ENCODE measurements at places on chromosomes 7 and 10.

DNA sequence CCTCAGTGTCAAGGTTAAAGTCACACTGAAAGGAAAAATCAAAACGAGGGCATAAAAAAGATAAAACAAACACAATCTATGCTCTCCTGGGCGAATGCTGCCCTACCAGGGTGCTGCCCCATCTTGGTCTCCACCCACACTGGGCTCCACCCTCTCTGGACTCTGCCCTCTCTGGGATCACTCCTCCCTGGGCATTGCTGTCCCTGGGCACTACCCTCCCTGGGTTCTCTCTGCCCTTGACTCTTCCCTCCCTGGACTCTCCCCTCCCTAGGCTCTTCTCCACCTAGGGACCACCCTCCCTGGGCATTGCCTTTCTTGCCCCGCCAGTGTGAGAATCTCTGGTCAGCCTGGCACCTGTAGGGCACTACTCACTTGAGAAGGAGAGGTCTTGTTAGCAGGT, 8.6 kb downstream of the GDF2 start:
- DNase-seq = no peak

DNA sequence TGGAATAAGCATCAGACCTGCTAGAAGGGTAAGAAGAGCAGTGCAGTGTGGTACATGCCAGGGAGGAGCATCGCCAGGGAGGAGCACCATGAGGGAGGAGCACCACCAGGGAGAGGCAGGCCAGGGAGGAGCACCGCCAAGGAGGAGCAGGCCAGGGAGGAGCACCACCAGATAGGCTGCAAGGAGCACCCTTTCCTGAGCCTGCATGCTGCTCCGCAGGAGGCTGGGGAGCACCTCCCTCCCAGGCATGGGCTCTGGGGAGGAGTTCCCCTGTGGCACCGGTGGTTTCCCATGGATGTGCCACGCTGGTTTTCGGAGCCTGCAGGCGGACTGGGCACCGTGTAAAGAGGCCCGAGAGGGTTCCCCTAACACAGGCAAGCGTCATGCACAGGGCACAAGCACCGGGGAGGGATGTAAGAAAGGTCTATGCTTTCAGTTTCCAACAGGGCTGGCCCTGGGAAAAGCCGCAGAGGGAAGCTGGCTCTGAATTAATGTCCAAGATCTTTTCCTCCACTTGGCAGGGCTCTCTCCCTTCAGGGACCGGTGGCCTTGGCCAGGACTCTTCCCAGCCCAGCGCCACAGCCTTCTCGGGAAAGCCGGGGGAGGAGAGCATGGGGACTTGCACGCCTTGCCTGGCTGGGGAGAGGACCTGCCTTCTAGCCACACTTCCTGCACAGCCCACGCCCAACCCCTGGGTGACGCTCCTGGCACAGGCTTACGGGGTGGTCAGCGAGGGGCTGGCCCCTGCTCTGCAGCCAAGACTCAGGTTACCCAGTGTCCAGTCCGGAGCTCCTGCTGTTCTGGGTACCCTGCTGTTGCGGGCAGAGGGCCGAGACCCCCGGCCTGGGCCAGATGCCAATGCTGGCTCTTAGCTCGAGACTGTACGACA, 11.5 kb upstream of the GPER1 start:
- no peak for DNase-seq

DNA sequence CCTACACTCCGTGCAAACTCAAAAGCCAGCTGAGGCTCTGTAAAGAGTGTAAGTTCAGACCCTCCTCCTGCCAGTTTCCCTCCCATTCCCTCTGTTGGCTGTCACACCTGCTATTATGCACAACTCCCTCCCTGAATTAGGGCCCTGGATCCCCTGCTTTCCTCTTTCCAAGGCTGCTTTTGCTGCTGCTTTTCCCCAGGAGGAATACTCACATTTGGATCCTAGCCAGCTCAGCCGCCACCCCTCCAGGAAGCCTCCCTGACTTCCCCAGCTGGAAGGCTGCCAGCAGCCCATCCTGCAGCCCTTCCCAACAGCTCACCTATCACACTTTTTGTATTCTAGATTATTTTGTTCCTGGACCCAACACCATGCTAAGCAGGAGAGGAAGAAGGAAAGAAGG, 40.9 kb upstream of the WDR11 start:
- no peak for DNase-seq

DNA sequence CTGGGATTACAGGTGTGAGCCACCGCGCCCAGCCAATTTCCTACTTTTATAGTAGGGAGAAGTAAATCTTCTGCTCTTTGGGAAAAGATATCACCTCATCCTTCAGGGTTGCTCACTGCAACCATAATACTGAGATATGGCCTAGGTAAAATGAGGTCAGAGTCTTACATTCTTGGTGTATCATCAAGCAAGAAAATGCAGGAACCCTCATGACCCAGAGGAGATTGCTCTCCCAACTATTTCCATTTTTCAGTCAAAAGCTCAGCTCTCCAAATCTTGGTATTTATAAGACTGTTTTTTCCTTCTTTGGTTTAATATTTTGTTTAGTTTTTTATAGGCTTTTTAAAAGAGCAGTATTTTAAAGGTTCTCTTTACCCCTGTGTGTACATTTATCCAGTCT, 20.9 kb upstream of the PHYHIPL start:
- no peak for DNase-seq

GRCh38 chr10:79502561-79503309, 9.6 kb upstream of the EIF5AL1 start:
- DNase-seq = no peak

- DNase-seq = no peak
These were observed 56.0 kb downstream of the ATOH7 start for GRCh38 chr10:68175949-68176348.

GRCh38 chr7:93765475-93765874, 125.1 kb downstream of the TFPI2 start:
- no peak for DNase-seq

DNA sequence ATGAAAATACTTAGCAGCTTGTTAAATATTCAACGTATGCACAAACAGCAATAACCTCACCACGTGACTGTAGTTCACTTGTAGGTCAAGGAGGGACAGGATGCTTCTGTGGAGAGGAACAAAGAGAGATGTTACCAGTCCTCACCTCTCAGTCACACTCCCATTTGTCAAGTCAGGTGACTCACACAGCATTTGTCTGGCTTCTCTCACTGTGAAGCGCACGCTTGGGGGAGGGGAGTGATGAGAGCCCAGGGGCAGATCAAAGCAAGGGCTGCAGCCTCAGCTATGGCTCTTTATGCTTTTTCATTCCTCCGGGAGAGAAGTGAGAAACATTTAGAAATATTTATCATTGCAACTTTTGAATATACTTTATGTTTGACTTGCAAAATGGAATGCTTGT, 2.9 kb upstream of the RBM20 start:
- no peak for DNase-seq

GRCh38 chr10:69644658-69645295, 14.7 kb downstream of the FAM241B start:
- peak; percentile 6 for DNase-seq

DNA sequence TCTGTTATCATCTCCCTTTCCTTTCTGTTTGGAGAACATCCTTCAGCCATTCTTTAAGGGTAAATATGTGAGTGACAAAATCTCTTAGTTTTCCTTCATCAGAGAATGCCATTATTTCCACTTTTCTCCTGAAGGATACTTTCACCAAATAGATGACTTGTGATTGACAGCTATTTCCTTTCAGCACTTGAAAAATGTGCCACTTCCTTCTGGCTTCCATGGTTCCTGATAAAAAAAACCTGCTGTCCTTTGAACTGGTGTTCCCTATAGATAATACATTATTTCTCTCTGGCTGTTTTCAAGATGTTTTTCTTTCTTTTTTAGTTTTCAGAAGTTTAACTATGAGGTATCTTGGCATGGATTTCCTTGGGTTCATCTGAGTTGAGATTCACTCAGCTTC, 79.7 kb downstream of the TBXAS1 start:
- no peak for DNase-seq

DNA sequence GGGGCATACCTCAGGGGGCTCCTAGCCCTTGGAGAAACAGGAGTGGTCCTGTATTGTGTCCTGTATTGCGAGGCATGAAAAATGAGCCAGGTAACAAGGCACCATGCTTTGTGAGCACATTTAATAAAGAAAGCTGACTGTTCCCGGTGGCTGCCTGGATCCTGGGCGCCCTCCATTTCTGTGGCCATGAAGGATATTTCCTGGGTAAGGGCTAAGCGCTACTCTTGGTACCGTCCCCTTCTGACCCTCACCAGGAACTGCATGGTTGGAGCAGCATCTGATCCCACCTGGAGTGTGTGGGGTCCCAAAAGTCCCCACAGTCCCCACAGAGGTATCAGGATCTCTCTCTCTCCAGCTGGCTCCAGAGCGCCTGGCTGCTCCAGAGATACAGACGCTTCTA, 139.5 kb downstream of the MAPK8 start:
- no peak for DNase-seq

DNA sequence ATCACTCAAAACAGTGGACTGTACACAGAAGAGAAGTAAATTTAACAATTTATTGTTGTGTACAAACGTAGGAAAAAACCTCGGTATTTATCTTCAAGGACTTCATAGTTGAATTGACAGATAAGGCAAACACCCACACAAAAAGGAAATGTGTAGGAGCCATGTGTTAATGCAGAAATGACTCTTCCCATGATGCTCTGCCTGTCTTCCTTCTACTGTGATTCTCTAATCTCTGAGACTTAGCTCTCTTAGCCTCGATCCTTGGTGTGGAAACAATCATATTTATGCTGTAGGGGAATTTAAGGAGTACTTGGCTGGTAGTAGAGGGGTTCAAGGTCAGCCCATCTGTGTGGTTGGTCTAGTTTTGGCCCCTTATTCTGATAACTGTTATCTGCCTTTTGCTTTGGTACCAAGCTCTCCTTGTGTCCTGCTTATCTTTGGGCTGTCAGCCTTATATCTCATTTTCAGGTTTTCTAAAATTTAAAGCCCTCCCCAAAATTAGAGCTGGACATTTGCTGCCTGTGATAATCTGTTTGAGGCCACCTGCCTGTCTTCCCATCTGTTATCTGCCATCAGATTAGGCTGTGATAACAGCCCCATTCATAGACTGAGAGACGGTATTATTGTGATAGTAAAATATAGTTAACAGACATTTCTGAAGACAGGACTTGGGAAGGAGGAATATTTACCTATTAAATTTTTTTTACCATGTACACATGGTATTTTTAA, 81.7 kb downstream of the GPR85 start:
- no peak for DNase-seq

- no peak for DNase-seq
These were observed 190.2 kb downstream of the RAMP3 start for GRCh38 chr7:45347804-45348203.

GRCh38 chr10:103828587-103829197, 26.7 kb downstream of the SH3PXD2A start:
- no peak for DNase-seq

DNA sequence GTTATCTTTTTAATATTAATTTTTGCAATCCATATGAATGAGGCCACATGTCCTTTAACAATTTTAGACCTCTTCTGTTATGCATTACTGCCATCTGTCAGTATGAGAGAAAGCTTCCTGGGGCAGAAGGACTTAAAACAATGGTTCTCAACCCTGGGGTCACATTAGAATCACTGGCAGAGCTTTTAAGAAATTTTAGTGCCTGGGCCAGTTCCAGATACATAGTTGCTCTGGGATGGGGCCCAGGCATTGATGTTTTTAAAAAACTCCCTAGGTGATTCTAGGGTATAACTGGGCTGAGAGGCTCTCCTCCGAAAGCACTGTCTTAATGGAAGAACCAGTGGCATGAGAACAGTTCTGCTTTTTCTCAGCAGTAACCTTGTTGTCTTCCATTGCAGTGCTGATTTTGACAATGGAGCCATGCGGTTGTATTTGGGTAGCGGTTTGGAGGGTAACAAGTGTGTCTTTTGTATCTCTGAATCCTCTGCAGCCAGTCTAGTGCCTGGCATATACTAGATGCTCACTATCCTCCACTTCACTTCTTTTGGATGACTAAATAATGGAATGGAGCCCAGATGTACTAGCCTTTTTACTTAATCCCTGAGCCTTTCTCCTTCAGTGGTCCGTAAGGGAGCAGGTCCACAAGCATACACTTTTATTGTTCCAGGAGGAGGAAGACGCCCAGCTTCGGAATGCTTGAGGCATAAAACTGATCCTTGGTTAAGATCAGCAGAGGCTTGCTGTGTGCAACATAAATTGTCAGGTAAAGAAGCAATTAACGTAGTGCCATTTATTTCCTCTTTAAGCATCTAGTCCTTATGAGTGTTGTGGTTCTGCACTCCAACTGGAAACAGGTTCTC, 227.1 kb downstream of the AUTS2 start:
- DNase-seq = no peak

DNA sequence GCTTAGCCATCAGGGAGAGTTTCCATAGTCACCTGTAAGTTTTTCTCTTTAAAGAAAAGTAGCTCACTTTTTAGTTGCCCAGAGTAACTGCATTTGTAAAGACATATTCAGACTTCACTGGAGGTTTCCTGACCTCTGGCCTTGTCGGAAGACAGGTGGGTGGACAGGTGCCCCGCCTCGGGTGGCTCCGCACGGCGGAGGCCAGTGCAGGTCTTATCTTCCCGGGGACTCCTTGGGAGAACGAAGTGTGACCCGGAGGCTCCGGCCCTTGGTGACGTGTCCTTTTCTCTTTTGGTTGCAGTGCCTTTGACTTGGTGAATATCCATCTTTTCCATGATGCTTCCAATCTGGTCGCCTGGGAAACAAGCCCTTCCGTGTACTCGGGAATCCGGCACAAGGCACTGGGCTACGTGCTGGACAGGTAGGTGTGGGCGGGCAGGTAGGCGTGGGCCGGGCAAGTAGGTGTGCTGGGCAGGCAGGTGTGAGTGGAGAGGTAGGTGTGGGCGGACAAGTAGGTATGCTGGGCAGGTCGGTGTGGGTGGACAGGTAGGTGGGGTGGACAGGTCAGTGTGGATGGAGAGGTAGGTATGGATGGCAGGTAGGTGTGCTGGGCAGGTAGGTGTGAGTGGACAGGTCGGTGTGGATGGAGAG, 75.8 kb downstream of the NKX6-2 start:
- DNase-seq = no peak

DNA sequence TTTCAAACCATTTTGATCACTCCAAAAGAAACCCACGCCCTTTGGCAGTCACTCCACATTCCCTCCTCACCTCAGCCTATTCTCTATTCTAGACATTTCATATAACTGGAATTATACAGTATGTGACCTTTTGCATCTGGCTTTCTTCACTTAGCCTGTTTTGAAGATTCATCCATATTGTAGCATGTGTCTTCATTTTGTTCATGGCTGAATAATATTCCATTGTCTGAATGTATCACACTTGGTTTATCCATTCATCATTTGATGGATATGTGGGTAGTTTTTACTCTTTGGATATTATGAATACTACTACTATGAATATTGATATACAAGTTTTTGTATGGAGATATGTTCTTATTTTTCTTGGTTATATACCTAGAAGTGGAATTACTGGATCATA, 3.5 kb upstream of the OTUD1 start:
- DNase-seq = no peak

GRCh38 chr7:134854816-134855215, 75.4 kb downstream of the CALD1 start:
- DNase-seq = no peak

GRCh38 chr7:89085580-89085979, 290.0 kb upstream of the TEX47 start:
- DNase-seq = no peak

DNA sequence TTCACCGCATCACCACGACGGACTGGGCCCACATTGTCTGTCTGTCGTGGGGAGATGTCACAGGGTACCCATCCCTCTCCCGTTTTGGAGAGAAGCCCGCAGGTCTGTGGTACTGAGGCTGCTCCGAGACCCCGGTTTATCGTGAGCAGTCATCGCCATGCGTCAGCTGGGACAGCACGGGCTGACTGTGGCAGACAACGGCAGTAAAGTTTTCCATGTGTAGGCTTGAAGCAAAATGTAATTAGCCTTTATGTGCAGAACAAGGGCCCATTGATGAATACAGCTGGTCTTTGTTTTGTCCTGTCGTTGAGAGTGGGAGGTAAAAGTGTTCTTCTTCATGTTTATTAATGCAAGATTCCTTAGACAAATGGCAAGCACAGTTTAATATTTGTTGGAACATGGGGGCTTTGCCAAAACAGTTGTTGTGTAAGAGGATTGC, 167.4 kb upstream of the SH2B2 start:
- DNase-seq = no peak

All from non-pigmented ciliary epithelial cell (primary cell).